ENCODE measurements at places on chromosomes 11 and 22. TPM values are rescaled to one million over a fixed set of nuclear protein-coding genes. Genes with fewer than 3 reads are reported as not detected.

Gene HEPN1
- not detected for total RNA-seq

Gene GPHA2
- total RNA-seq, result not detected

Gene PACSIN3
- total RNA-seq, result 18.8 TPM

Gene DERL3
- not detected for total RNA-seq

DNA sequence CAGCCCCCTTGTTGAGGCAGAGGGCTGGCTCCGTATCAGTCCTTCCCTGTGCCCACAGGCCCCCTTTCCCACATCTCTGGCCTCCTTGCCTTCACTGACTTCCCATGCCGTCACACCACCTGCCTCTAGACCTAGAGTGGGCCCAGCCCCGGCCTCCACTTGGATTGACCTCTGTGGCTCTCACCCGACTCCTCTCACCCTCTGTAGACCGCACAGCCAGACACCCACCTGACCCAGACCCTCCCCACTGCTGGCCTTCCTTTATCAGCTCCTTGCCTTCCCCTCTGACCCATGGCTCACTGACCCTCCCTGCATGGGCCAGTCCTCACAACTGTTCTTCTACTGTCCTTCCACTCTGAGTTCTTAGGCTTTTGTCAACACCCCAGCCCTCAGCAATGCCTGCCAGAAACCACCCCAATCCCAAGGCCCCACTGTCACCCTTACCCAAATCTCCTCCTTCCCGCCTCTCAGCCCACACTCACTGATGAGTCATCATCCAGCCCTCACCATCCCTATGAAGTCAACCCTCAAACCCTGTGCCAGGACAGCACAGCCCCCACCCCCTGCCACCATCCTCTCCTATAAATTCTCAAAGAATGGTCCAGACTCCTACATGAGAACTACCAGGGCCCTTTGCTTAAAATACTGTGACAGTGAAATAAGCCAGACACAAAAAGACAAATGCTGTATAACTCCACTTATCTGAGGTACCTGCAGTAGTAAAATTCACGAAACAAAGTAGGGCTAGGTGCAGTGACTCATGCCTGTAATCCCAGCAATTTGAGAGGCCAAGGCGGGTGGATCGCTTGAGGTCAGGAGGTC, 53.4 kb downstream of the SCGB1A1 start:
- H3K4me3 ChIP-seq, result no peak overlapping the region
- no peak overlapping the region for H3K27ac ChIP-seq
- no peaks in the 10 kb centered on the region for H3K27me3 ChIP-seq
- no peaks in the 10 kb centered on the region for H3K36me3 ChIP-seq
- peak; percentile 78 for DNase-seq

- H3K4me3 ChIP-seq, result no peak overlapping the region
- H3K27me3 ChIP-seq, result peaks cover 32% of the 10 kb centered on the region
- H3K36me3 ChIP-seq, result no peaks in the 10 kb centered on the region
- no peak for DNase-seq
Observed at GRCh38 chr11:19349340-19350025, 108.7 kb upstream of the E2F8 start.

GRCh38 chr22:31243339-31244045, 31.4 kb downstream of the LIMK2 start:
- H3K27ac ChIP-seq, result peak overlapping the region; percentile 92
- H3K36me3 ChIP-seq, result peaks cover 11% of the 10 kb centered on the region
- H3K4me3 ChIP-seq, result no peak overlapping the region
- peaks cover 54% of the 10 kb centered on the region for H3K4me1 ChIP-seq
- DNase-seq, result peak; percentile 46

DNA sequence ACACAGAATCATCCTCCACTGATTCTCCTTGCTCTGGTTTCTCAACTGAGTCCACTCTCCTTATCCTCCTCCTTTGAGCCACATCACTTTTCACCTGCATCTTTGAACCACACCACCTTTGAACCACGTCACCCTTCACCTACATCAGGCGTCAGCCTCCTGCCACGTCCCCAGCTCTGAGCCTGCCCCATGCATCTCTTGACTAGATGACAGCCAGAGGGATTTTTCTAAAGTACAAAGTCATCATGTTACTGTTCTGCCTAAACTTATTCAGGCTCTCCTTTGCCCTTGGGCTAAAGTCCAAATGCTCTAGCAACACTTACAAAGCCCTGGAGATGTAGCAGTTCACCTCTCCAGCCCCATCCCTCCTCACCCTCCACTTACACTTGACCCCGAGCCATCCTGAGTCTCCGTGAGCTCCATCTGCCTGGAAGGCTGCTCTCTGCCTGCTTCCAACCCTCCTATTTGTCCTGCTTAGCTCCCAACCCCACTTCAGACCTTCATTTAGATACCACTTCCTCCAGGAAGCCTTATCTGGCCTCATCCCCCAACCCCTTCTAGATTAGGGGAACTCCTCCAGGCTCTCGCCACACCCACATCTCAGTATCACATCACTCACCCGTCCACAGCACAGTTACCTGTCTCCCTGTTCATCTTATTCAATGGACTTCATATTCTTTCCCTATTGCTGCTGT, 3.7 kb upstream of the MS4A10 start:
- no peak for DNase-seq
- H3K27me3 ChIP-seq, result no peaks in the 10 kb centered on the region
- H3K36me3 ChIP-seq, result no peaks in the 10 kb centered on the region
- peaks cover 31% of the 10 kb centered on the region for H3K4me1 ChIP-seq
- no peak overlapping the region for H3K4me3 ChIP-seq
- H3K27ac ChIP-seq, result no peak overlapping the region

DNA sequence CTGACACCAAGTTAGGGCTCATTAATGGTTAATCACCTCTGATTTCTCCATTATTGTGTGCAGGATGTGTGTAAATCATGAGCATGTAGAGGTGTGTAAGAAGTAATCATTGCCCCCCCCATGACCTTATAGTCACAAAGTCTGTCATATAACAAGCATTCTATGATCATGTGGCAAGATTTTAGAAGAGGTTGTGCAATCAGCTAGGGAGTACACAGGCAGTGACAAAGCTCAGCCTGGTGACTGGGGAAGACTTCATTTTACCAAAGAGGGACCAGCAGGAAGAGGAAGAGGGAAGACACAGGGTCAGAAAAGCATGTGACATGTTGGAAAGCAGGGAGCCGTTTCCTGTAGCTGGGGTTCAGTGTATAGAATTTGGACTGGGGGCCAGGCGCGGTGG, 176.5 kb upstream of the LARGE1 start:
- H3K4me3 ChIP-seq, result no peak overlapping the region
- no peaks in the 10 kb centered on the region for H3K36me3 ChIP-seq
- H3K27me3 ChIP-seq, result no peaks in the 10 kb centered on the region
- no peak for DNase-seq
- H3K4me1 ChIP-seq, result no peaks in the 10 kb centered on the region

GRCh38 chr11:9573775-9574621, 528 bp downstream of the WEE1 start:
- H3K4me3 ChIP-seq, result peak overlapping the region; percentile 93
- H3K27me3 ChIP-seq, result no peaks in the 10 kb centered on the region
- H3K27ac ChIP-seq, result peak overlapping the region; percentile 91

GRCh38 chr22:41401781-41402648, 20.3 kb downstream of the TEF start:
- H3K27me3 ChIP-seq, result no peaks in the 10 kb centered on the region
- peaks cover 14% of the 10 kb centered on the region for H3K4me1 ChIP-seq
- peak; percentile 34 for DNase-seq
- no peak overlapping the region for H3K4me3 ChIP-seq
- peaks cover 6% of the 10 kb centered on the region for H3K36me3 ChIP-seq
- H3K27ac ChIP-seq, result no peak overlapping the region

DNA sequence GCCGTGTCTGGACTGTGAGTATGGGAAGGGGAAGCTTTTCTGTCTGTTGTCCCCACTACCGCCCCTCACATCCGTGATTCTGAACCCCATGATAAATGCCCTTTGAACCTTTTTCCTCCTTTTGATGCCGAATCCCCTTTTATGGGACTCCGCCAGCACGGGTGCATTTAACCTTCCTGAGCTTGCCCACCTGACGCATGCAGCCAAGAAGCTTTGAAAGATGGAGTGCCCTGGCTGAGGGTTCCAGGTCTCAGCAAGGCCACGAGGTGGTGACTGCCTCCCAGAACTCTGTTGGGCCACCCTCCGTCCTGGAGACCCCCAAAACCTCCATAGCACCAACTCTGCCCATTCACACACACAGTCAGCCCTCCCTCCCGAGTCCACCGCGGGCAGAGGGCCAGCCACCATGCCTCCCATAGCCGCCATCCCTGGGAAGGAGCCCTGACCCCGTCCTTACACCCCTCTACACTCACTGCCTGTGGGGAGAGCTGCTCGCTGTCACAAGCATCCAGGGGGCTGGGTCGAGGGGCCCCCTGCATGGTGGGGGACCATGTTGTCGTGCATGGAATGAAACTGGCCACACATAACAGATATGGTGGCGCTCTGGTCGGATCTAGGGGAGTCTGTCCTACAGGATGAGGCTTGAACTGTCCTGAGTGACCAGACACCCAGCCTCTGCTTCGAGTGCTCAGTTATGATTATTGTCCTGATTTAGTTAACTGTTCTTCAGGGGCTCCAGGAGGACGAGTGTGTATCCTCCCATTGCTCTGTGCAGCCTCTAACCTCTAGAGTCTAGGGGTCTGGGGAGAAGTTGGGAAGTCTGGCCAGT, 822 bp upstream of the COMT start:
- peak overlapping the region; percentile 98 for H3K27ac ChIP-seq
- H3K4me3 ChIP-seq, result peak overlapping the region; percentile 57
- peaks cover 46% of the 10 kb centered on the region for H3K4me1 ChIP-seq
- DNase-seq, result no peak
- peaks cover 10% of the 10 kb centered on the region for H3K36me3 ChIP-seq

- H3K4me3 ChIP-seq, result no peak overlapping the region
- H3K36me3 ChIP-seq, result no peaks in the 10 kb centered on the region
- peaks cover 97% of the 10 kb centered on the region for H3K4me1 ChIP-seq
- H3K27me3 ChIP-seq, result no peaks in the 10 kb centered on the region
Observed at GRCh38 chr11:27209562-27210005, 153.4 kb downstream of the CCDC34 start.

DNA sequence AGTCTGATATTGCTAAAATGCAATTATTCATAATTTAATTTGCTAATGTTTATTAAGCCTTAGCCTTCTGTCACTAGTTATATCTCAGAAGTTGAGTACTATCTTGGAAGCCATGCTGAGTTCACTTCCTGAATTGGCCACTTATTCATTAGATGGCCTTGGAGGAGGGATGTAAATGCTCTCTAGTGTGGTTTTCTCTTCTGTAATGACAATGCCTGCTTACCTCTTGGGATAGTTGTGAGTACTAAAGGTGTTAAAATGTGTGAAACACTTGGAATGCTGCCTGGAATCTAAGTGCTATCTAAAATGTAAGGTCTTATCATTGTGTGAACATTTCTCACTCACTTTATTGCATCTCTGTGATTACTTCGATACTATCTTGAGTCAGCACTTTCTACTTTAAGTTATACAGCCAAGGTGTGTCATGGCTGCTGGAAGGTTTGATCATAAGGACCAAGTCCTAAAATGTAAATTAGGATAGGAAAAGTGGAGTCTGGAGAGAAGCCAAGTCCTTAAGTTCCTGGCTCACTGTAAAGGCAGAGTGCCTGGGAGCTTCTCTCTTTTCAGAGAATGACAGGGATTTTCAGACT, 12.4 kb downstream of the GLYATL2 start:
- no peaks in the 10 kb centered on the region for H3K27me3 ChIP-seq
- DNase-seq, result no peak
- no peak overlapping the region for H3K27ac ChIP-seq
- H3K4me3 ChIP-seq, result no peak overlapping the region
- H3K36me3 ChIP-seq, result no peaks in the 10 kb centered on the region

DNA sequence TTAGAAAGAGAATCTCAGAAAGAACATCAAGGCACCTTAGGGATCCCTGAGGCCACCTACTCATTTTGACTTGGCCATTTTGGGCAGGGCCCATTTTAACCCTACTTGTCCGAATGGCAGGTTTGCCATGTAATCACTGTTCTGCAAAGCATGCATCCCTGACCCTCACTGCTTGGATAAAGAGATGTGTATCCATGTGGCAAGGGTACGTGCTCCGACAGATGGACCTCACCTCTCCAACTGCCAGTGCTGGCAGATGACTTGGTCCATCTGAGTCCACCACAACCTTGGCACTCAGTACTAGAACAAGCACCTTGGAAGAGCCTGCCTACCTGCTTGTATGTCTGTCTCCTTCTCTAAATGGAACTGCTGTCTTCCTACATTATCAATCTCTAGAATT, 139.4 kb downstream of the SPATA19 start:
- H3K36me3 ChIP-seq, result no peaks in the 10 kb centered on the region
- no peak overlapping the region for H3K27ac ChIP-seq
- no peak overlapping the region for H3K4me3 ChIP-seq
- H3K4me1 ChIP-seq, result no peaks in the 10 kb centered on the region

- peaks cover 72% of the 10 kb centered on the region for H3K4me1 ChIP-seq
- DNase-seq, result peak; percentile 73
- H3K4me3 ChIP-seq, result peak overlapping the region; percentile 88
- H3K27me3 ChIP-seq, result 0 out of 2 replicates have a peak, but pooled peaks cover 4% of the 10 kb centered on the region
- peaks cover 99% of the 10 kb centered on the region for H3K36me3 ChIP-seq
Observed at GRCh38 chr22:46082633-46083032, 67.7 kb upstream of the PPARA start.

GRCh38 chr11:116882386-116882785, 45.0 kb upstream of the APOA1 start:
- H3K27me3 ChIP-seq, result no peaks in the 10 kb centered on the region
- no peak overlapping the region for H3K4me3 ChIP-seq
- no peak overlapping the region for H3K27ac ChIP-seq
- peaks cover 1% of the 10 kb centered on the region for H3K4me1 ChIP-seq

DNA sequence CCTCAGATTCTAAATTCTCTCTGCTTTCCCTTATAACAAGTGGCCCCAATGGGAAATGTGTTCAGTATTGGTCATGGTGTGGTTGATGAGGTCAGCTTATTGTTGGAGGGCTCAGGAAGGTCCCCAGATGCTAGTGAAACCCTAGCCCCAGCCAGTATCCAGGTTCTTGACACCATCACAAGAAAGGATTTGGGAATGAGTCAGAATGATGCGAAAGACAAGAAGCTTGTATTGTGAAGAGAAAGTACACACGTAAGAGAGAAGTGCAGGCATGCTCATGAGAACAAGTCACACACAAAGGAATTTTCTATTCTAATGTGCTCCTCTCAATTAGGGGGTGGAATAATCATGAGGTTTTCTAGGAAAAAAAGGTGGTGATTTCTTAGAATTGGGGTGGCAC, 34.9 kb upstream of the TRPC6 start:
- H3K27ac ChIP-seq, result no peak overlapping the region
- H3K27me3 ChIP-seq, result no peaks in the 10 kb centered on the region
- H3K36me3 ChIP-seq, result no peaks in the 10 kb centered on the region
- no peaks in the 10 kb centered on the region for H3K4me1 ChIP-seq
- no peak for DNase-seq

DNA sequence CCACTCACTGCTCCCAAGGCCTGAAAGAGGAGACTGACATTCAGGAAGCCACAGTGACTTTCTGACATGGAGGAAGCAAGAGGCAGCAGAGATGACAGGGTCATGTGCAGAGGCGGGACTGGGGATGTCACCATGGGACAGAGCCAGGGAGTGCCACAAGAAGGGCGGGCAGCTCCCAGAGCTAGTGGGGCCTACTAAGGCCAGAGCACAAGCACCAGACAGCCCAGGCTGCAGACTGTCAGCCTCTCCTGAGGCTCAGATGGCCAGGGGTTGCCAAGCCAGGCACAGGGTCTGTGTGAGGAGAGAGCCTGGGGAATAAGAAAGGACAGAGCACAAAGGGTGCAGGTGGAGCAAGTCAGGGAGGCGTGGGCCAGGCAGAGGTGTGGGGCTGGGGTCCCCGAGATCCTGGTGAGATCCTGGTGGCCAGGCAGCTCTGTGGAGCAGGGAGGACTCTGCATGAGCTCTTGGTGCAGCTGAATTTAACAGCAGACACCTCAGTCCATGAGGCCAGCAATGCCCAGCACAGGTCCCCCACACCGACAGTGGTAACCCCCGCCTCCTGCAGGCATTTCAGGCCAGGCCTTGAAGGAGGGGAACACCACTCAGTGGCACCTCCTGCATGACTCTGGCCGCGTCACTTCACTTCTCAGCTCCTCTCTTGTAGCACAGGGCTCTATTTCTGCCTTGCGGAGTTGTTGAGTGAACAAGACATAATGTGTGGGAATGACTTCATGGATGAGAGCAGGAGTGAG, 52.3 kb downstream of the SGSM3 start:
- no peak overlapping the region for H3K4me3 ChIP-seq
- peaks cover 18% of the 10 kb centered on the region for H3K4me1 ChIP-seq
- H3K36me3 ChIP-seq, result peaks cover 90% of the 10 kb centered on the region
- DNase-seq, result no peak
